ENCODE measurements at places on chromosomes 11 and 22.

GRCh38 chr11:59754494-59754858, 700 bp upstream of the STX3 start:
- DNase-seq = no peak

DNA sequence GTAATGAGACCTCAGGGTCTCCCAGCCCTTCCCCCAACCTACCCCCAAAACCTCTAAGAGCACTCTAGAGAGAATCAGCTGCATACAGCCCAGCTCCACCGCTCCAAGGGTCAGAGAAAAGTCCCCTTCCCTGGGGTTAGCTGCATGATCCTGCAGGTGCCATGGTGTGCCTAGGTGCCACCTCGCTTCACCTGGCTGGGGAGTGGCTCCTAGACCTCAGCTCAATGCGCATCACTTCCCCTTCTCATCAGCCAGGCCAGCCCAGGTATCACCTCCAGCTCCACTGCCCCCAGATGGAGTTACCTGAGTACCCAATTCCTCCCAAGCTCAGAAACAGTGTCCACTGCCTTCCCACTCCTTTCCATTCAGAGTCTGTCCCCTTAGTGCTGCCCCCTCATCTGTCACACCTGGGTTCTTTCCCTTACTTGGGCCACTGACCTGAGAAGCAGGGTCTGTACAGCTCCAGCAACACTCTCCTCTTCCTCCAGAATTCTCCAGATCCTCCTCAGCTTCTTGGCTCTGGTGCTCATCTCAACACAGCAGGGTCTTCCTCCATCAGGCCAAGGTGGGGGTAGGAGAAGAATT, 1.3 kb downstream of the STARD10 start:
- no peak for DNase-seq

DNA sequence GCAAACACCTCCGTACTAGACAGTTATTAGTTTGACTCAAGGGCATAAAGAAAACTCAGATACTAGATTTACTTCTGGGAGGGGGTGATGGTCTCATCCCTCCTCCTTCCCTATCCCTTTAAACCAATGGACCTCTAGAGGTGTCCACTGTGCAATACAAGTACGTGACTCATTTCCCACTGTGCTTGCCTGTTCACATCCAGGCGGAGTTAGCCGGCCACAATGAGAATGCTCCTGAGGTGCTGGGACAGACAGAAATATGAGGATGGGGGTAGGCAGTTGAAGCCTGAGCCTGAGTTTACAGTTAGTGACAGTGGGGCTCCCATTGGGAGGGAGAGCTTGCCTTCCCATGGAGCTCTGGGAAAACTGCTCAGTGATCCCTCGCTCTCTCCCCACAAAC, 8.4 kb upstream of the PMM1 start:
- DNase-seq = peak; percentile 58

DNA sequence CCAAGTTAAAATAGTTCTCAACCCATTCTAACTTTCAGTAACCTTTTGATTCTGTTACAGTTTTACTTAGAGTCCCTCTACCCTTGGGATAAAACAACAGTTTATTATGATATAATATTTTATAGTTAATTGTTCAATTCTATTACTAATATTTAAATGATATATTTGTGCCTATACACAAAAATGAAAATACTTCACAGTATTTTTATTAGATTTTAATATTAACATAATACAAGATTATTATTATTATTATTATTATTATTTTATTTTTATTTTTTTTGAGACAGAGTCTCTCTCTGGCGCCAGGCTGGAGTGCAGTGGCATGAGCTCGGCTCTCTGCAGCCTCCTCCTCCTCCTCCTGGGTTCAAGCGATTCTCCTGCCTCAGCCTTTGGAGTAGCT, 416.7 kb downstream of the NTM start:
- DNase-seq = no peak

GRCh38 chr11:86148345-86148747, 79.5 kb upstream of the PICALM start:
- DNase-seq = no peak

- peak; percentile 80 for DNase-seq
Measured at GRCh38 chr11:29309992-29310391, 706.8 kb downstream of the KCNA4 start.

GRCh38 chr11:89249196-89249595, 71.5 kb downstream of the TYR start:
- DNase-seq = no peak

- DNase-seq = no peak
Measured at GRCh38 chr11:69841859-69842698, 22.9 kb upstream of the FGF3 start.

GRCh38 chr11:21133244-21133643, 463.9 kb downstream of the NELL1 start:
- no peak for DNase-seq

DNA sequence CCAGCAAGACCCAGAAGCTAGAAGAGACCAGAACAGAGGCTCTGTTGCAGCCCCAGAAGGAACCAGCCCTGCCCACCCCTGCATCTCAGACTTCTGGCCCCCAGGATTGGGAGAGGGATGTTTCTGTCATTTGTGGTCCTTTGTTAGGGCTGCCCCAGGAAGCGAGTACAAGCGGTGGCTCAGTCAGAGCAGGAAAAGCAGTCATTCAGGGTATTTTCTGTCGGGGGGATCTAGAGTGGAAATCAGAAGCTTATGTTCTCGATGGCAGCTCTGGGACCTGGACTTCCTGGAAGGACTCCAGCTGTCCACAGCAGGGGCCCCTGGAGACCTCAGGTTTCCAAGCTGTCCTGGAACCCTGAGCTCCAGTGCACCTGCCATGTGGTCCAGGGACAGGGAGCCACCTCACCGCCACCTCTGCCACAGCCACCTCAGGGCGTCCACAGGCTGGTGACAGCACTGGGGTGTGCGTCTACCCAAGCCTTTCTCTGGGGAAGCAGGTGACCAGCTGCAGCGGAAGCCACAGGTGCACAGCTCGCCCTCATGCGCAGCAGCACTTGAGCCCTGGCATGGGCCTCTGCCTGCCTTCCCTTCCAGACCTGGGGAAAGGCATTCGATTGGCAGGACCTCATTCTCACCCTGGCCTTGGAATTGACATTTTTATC, 2.6 kb downstream of the KRTAP5-5 start:
- DNase-seq = no peak

DNA sequence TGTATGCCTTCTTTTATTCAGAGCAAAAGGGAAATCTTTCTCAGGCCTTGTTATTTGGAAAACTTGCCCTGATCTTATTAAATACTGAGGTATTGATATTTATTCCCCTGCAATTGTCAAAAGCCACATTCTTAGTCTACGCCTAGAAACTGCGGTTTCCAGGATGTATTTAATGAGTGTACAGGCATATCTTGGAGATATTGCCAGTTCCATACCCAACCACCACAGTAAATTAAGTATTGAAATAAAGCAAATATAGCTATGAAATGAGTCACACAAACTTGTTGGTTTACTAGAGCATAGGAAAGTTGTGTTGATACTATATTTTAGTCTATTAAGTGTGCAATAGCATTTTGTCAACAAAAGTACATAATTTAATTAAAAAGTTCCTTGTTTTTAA, 152.7 kb upstream of the CCDC179 start:
- no peak for DNase-seq

DNA sequence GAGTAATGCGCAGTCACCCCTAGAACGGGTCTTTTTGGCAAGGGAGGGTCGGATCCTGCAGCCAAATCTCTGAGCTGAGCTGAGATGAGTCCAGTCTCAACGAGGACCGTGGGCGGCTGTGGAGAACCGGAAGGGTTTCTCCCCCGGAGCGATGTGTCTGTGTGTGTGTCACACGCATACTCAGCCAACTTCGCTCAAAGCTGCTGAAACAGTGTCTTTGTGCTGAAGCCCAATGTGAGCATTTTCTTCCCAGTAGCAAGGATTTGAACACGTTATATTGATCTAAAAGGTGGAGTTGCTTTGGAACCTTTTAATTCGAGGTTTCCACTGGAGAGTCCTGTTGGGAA, 1.4 kb upstream of the CELSR1 start:
- peak; percentile 48 for DNase-seq

DNA sequence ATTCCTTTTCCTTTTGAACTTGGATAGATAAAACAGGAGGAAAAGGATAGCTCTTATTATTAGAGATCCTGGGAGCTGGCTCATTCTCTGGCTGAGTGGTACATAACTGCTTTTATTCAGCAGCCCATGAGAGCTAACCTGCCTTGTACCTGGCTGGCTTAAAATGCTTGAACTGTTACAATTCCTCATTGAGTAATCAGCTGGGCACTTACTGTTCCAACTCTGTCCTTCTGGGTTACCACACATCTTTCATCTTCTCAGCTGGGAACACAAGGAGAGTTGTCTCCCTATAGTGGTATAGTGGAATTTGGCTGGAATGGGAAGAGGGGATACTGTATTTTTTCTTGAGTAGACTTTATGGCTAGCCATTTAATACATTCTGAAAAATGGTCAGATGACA, 39.8 kb upstream of the SPTBN2 start:
- peak; percentile 34 for DNase-seq

DNA sequence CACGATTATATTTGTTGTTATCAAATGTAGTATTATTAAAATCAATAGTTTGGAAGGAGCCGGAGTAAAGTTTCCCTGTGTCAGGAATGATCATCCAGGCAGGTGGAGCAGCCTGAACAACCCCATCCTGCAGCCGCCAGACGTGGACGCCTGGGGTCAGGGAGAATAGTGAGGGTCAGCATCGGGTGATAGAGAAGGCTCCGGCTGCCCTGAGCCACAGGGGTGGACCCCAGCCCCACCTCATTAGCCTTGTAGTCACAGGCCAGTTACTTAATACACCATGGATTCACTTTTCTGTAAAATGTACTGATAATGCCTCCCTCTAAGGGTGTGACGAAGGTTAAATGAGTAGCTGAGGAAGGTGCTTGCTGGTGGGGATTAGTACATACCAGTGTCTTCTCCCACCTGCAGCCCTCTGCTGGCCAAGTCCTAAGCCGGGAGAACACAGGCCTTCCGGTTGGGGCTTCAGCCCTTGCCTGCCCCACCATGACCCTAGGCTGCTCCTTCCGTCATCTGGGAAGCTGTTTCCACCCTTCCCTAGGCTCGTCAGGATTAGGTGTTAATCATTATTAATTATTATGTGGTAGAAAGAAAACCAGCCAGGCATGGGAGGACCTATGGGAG, 14.9 kb downstream of the TMEM121B start:
- no peak for DNase-seq

GRCh38 chr22:26134654-26135330, 34.5 kb upstream of the SEZ6L start:
- no peak for DNase-seq

- DNase-seq = peak; percentile 74
Measured at GRCh38 chr11:44607319-44607962, 42.0 kb downstream of the CD82 start.

- DNase-seq = no peak
Measured at GRCh38 chr11:94546162-94546470, 2.4 kb downstream of the FUT4 start.

- no peak for DNase-seq
Measured at GRCh38 chr11:85626496-85626895, 648 bp downstream of the DLG2 start.

GRCh38 chr22:36102995-36103394, 57.6 kb downstream of the APOL3 start:
- no peak for DNase-seq

GRCh38 chr22:42560381-42560780, 6.6 kb downstream of the SERHL2 start:
- no peak for DNase-seq

DNA sequence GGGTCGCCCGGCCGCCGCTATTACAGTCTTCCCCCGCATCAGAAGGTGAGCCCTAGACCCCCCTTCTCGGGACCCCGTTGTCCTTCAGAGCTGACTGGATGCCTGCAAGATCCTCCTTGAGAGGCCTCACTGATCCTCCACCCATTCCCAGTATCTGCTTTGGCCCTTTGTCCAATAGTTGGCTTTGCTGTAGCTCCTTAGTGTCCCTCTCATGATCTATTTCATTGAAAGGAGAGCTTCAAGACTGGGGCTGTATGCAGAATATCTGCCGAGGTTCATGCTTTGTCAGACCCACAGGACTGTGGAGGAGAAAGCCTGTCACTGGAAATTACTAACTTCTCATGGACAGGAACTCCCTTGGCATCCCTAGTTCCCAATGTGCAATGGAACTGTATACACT, 499 bp downstream of the DLAT start:
- peak; percentile 4 for DNase-seq

- DNase-seq = no peak
Measured at GRCh38 chr22:38872831-38873248, 824 bp upstream of the CBX6 start.

GRCh38 chr11:102850973-102851745, 7.8 kb upstream of the MMP3 start:
- DNase-seq = peak; percentile 95

GRCh38 chr22:46634011-46634699, 14.0 kb downstream of the GRAMD4 start:
- no peak for DNase-seq

DNA sequence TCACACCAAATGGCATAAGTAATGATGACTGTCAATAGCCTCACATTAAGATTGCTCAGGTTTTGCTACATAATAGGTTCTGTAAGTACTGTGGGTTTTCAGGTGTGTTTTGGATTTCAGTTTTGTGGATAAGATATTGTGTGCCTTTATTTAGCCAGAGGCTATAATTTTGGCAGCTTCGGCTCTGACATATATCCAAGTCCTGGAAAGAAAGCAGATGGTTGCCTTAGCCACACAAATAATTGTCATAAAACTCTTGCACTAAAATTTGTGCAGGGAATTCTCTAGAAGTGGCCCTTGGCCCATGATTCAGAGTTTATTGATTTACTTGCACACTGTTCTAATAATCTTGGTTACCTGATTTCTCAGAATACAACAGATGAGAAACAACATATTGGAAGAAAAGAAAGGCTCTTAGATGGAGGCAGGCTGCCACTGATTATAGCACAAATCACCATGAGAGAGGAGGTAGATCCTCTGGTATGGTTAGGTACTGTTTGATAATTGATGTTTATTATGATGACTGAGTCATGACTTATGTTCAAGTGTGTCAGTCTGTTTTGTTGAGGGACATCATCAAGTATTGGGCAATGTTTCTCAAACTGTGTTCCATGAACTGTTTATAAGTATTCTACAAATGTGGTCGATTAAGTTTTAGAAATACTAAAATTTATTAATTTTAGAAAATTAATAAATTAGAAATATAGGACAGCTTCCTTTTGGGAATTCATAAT, 9.6 kb downstream of the REXO2 start:
- DNase-seq = no peak

DNA sequence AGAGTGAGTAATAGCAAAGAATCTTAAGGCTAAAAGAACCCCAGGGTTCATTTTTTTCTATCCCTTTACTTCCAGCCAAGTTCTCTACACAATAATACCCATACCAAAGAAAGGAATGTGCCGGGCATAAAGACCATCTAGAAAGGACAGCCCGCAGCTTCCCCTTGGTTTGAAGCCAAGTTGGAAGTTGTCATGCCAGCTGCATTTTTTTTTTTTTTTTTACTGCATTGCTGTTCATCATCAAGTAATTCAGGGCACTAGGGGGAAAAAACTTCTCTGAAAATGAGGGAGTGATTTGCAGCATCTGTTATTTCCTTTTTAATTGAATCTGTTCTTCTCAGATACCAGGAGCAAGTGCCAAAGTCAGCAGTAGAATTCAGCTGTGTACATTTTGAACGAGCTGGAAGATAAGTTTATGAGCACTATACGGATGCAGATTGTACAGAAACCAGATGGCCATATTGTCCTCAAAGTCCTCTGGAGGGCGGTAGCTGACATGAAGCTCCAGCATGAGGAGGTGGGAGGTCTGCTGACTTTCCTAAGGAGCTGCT, 56.4 kb downstream of the UBASH3B start:
- no peak for DNase-seq
